ENCODE measurements at places on chromosomes 4 and X. TPM values are rescaled to one million over a fixed set of nuclear protein-coding genes. Genes with fewer than 3 reads are reported as not detected.

- no peak for DNase-seq
These were observed 14.7 kb downstream of the CNOT6L start for GRCh38 chr4:77804471-77804870.

GRCh38 chr4:37082912-37083311, 161.6 kb upstream of the NWD2 start:
- DNase-seq: no peak

DNA sequence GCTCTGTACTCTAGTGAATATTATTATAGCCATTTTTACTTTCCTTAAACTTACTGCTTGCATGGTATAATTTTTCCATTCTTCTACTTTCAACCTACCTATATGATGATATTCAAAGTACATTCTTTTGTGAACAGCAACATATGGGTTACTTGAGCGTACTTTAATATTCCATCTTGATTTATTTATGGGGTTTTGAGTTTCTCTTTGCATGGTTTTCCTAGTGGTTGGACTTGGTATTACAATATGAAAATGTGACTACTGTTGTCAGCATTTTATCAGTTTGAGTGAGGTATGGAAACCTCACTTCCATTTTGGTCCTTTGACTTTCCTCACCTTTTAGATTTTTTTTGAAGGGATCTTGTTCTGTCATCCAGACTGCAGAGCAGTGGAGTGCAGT, 35.9 kb downstream of the ADGRG4 start:
- DNase-seq: no peak

Gene CTAG2
- not detected for polyA plus RNA-seq

- no peak for DNase-seq
These were observed 77.1 kb upstream of the ATXN3L start for GRCh38 chrX:13396924-13397323.

- peak; percentile 57 for DNase-seq
These were observed 16.2 kb downstream of the ZFYVE28 start for GRCh38 chr4:2402048-2402842.

Gene GBA3
- polyA plus RNA-seq: 13.7 TPM

- DNase-seq: no peak
These were observed 58.1 kb downstream of the RTL5 start for GRCh38 chrX:72073633-72074032.

GRCh38 chrX:107574711-107575110, 53.6 kb upstream of the PRPS1 start:
- DNase-seq: no peak

- DNase-seq: no peak
These were observed 92.3 kb downstream of the SPRY1 start for GRCh38 chr4:123488916-123489315.

DNA sequence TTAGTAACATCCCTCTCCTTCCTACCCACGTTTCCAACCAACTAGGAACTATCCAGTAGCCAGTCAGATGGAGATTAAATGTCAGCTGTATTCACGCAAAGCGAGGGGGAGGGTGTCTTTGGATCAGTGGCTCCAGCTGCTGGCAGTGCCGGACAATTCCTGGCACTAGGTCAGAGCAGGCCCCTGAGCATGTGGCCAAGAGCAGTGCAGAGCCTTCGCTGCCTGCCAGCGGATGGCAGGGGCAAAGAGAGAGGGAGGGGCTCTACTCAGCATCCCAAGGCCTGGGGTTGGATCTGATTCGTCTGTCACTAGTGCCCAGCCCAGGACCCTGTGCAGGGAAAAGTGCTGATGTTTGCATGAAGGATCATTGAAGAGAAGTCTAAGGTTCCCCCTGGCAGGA, 28.7 kb upstream of the JAKMIP1 start:
- DNase-seq: no peak

GRCh38 chr4:156594624-156595023, 377.0 kb downstream of the PDGFC start:
- DNase-seq: no peak

Measured in right renal pelvis (tissue), 4 donors.